GOT3 (cell line): ENCODE measurements at places on chromosomes 1 and 21.

- no peak for DNase-seq
These were observed 78.1 kb downstream of the KIF26B start for GRCh38 chr1:245232931-245233330.

DNA sequence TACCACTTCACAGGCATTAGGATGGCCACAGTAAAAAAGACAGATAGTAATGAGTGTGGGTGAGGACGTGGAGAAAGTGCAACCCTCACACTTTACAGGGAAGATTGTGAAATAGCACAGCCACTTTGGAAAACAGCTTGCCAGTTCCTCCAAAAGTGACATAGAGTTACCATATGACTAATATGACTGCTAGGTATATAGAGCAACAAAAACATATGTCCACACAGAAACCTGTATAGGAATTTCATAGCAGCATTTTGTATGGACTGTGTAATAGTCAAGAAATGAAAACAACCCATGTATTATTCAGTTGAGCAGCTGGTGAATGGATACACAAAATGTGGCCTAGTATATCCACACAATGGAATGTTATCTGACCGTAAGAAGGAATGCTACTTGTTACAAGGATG is 30.4 kb upstream of the LBR start:
- DNase-seq: no peak

DNA sequence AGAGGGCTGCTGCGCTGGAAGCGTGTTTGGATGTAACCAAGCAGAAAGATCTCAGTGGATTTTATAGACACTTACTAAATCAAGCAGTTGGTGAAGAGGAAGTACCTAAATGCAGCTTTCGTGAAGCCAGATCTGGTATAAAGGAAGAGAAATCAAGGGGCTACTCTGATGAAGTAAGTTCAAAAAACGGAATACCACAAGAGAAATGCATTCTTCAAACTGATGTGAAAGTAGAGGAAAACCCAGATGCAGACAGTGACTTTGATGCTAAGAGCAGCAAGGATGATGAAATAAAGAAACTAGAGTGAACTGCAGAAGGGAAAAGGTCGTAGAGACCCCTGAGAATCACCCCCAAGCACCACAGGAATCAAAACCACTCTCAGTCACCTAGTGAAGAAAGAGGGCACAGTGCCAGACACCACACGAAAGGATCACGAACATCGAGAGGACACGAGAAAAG is 40.8 kb upstream of the NEXN start:
- DNase-seq: no peak

DNA sequence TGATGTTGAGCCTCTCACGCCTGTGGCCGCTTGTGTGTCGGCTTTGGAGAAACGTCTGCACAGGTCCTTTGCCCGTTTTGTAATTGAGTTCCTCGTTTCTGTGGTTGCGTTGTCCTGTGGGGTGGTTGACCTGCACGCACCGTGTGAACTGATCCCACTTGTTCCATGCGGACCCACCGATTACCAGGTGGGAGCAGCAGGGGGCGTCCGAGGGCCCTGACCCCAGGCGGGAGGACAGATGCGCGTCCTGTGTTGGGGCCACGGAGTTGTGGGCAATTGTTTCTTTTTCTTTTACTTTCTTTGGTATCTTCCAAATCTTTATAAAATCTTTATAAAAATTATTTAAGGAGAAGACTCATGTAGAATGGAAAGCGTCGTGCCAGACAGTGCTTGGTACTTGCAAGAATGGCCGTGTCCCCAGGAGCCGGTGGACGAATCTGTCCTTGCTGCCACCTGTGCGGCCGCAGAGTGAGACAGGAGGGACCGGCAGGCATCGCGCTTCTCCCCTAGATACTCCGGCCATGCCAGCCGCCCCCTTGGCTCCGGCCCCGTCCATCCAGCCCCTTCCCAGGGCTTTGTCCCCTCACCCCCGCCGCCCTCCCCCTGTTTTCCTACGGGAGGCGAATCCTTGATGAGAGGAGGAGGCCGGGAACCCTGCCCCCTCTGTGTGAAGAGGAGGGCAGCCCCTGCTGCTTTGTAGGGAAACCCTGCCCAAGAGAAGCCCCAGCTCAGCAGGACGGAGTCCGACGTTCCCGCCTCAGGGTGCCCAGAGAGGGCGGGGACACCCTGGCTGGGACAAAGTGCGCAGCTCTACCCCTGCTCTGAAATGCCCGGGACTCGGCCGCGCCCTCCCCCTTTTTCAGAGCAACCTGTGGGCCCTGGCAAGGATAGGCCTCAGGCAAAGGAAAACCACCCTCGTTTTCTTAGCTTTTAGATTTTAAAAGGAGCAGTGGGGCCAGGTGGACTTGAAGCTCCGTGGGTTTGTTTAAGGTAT is 41.7 kb downstream of the PRKCZ start:
- no peak for DNase-seq

DNA sequence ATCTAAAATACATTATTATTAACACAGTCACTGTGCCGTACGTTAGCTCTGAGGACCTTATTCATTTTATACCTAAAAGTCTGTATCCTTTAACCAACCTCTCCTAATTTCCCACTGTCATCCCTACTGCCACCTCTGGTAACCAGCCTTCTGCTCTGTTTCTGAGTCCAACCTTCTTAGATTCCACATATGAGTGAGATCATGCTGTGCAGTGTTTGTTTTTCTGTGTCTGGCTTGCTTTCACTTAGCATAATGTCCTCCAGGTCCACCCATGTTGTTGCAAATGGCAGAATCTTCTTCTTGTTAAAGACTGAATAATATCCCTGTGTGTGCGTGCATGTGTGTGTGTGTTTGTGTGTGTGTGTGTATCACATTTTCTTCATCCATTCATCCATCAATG is 64.2 kb downstream of the ETS2 start:
- no peak for DNase-seq

DNA sequence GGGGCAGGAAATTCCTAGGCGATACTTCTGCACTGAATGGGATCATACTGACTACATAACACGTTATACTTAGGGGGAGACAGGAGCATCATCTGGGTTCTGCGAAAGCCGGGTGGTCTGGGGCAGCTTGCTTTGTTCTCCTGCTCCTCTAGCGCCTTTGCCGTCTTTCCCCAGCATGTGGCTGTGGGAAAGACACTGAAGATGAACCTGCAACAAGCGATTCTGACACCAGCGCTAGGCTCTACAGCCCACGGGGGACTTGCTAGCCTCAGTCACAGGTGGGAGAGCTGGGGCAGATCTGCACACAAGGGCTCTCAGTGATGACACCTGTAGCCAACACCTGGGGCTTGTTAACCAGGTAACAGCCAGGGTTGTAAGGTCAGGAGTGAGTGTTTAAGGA is 51.8 kb downstream of the CD46 start:
- DNase-seq: no peak

GRCh38 chr1:198845851-198846250 is 207.0 kb downstream of the PTPRC start:
- DNase-seq: no peak

- DNase-seq: no peak
These were observed 136.1 kb upstream of the ARHGEF16 start for GRCh38 chr1:3318329-3318728.

DNA sequence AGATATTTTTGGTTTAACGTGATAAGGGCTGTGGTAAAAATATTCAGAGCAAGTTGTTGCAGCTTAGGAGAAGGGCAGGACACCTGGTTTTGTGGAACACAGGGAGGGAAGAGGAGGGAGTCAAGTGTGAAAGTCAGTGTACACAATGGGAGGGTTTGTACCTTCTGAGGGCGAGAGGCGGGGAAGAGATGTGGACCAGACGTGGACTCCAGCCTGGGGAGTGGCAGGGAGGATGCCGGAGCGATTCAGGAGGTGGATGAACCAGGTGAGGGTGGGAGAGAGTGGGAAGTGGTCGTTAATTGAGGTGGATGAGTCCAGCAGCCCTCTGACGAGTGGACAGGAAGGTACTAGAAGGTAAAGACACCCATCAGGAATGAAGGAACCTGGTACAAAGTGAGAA is 52.2 kb upstream of the IRF2BP2 start:
- no peak for DNase-seq

- DNase-seq: no peak
These were observed 31.7 kb downstream of the SLC37A1 start for GRCh38 chr21:42545317-42545716.

DNA sequence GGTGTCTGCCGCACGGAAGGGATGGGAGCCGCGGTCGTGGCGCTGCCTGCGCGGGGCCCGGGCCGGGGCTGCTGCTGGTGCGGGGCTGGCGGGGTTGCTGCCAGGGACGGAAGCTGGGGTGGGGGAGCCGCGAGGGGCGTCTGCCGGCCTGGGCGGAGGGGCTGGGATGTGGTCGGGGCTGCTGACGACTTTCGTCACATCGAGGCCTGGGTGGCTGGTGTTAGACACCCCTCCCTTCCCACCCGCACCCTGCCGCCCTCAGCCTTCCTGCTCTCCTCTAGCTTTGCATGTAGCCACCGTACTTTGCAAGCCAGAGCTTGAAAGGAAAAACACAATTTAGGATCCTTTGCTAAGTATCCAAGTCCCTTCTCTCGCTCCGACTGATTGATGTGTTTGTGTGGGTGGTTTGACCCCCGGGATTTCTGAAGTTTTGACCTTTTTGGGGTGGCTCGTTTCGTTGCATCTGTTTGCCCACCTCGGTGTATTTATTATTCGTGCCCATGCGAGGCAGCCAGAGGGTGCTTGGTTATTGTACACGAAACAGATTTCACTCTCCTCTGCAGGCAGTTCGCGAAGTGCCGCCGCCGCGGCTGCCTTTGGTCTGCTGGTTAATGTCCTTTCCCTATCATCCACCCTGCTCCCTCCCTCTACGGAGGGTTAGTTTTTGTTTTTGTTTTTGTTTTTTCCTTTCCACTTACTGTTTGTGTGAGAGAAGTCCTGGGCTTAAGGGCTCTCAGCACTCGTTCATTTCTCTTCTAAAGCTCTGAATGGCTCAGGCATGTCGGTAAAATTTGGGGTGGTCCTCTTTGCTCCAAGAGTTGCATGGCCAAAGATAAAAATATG is 868 bp downstream of the C1orf21 start:
- no peak for DNase-seq

GRCh38 chr1:18681423-18681835 is 50.8 kb downstream of the PAX7 start:
- no peak for DNase-seq

- DNase-seq: no peak
These were observed 222.4 kb upstream of the B3GALT2 start for GRCh38 chr1:193408782-193409293.

- no peak for DNase-seq
These were observed 62.6 kb upstream of the COL6A1 start for GRCh38 chr21:45918835-45919447.

DNA sequence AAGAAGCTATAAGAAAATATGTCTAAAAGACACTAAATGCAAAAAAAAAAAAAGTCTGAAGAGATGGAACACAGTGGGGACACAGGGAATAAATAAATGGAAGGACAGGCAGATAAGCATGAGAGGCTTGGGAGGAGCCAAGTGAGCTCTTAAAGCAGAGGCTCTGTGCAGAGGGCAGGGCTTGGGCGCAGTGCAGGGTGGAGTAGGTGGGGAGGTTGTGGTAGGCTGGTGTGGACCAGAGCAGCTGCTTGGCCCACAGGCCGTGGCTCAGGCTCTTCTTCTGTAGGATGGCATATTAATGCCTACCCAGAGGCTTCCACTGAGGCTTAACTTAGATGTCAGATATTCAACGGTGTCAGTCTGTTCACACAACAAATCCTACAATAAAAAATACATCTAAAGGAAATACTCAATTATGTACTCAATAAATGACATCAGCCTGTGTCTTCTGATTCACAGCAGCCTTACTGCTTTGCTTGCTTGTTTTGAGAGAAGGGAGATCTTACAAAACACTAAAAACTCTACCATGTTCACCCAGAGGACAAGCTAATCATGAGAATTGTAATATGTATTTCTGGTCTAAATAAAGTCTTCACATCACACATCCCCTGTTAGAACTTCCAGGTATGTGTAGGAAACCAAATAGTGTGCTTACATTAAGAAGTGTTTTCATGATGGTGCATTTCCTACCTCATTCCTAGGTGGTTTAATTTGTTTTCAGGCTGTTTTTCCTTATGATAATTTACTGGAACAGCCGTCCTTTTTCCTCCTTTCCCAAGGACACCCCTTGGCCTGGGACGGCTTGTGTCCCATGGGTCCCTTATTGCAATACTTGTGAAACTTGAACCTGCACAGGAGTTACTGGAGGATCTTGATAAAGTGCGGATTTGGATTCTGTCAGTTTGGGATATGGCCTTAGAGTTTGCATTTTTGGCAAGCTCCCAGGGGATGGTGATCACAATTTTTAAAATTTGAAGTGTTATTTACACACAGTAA is 24.9 kb downstream of the DIP2A start:
- no peak for DNase-seq

- no peak for DNase-seq
These were observed 82.6 kb upstream of the MAP10 start for GRCh38 chr1:232722626-232723025.

GRCh38 chr1:184823080-184823479 is 68.4 kb upstream of the EDEM3 start:
- DNase-seq: no peak

GRCh38 chr21:18007121-18007520 is 188.0 kb upstream of the C21orf91 start:
- no peak for DNase-seq
